ENCODE measurements at places on chromosomes 1 and 21.

- DNase-seq = no peak
Measured at GRCh38 chr1:229871078-229871676, 195.9 kb upstream of the GALNT2 start.

DNA sequence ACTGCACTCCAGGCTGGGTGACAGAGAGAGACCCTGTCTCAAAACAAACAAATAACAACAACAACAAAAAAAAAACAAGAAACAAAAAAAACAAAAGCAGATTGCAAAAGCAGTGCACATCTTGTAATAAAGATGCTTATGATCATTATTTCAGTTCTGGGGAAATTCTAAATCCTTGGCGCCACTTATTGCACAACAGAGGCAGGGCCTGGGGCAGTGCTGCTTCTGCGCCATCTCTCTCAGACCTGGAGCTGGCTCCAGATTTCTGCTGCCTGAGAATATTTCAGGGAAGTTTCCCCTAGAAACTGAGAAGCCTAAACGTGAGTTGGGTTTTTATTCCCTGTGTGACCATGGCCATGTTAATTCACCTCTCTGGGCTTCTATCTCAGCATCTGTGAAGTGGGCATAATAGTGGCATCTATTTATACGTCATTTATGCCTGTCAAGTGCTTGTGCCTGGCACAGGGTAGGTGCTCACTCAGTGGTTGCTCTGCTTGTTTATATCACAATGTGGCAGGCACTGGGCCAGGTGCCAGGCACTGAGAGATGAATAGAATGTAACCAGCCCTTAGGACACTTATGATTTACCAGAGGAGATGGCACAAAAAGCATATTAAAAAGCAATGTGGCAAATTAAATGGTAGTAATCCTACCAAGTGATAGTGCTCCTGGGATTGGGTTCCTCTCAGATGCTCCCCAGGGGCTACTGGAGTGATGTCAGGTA is 67.9 kb downstream of the MDM4 start:
- no peak for DNase-seq

DNA sequence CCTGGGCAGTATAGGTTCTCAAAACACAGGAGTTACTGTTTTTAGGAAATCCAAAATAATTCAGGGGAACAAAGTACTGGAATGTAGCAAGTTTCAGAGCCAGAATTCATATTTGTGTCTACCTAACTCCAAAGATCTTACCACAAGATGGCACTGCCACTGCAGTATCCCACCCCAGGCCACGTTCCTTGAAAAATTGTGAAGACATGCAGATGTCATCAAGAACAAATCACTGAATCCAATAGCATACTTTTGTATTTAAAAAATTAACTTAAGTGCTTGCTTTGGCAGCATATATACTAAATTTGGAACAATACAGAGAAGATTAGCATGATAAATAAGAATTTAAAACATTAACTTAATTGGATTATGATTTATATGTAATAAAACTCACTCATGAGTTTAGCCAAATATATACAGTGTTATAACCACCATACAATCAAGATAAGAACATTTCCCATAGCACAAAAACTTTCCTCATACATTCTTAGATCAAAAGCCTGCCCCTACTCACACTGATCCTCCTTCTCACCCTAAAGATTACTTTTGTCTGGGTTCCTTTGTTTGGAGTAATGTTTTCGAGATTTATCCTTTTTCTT is 209.9 kb downstream of the FAF1 start:
- no peak for DNase-seq

DNA sequence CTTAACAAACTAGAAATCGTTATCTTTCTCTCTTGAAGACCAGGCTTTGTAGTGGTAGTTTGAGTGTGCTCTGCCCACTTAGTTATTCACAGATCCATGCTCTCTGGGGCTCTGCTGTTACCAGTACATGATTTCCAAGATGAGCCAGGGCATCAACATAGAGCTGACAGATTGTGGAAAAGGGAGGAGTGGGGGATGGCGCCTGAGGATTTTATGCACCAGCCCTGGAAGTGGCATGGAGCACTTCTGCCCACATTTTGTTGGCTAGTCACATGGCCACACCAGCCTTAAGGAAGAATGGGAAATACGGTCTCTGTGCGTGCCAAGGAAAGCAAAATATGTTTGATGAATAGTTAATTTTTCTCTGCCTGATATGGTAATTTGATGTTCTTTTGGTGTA is 18.2 kb downstream of the TSNAX start:
- no peak for DNase-seq

DNA sequence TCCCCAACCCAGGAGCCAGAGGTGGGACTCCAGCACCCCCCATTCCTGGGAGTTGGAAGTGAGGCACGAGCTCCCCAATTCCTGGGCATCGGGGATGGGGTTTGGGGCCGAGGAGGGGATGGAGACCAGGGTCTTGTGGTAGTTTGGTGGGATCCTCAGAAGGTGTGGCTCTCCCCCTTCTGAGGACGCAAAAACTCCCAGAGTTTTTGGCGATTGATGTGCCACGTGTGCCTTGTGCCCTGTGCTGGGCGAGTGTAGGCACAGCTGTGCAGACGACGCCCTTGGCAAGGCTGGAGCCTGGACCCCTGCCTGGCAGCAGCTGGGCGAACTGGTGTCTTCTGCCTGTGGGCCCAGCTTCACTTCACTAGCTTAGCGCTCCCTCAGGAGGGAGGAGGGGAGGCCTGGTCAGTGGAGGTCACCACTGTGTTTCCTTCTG is 2.6 kb downstream of the GUK1 start:
- no peak for DNase-seq

DNA sequence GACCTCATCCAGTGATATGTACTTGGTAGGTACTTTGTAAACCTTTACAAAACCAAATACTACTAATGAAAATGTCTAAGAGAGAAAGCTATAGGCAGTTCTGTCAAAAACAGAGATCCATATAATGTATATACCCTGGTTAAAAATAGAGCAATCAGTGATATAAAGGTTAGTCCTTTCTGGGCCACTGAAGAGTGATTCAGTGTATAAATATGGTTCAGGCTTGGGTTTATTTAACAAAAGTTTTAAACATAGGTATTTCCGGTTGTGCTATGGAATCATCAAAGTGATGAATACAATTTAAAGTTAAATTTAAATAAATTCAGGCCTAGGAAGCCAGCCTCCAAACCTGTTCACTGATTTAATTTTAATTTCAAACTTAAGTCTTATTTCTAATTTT is 108.4 kb upstream of the DMRTA2 start:
- no peak for DNase-seq

DNA sequence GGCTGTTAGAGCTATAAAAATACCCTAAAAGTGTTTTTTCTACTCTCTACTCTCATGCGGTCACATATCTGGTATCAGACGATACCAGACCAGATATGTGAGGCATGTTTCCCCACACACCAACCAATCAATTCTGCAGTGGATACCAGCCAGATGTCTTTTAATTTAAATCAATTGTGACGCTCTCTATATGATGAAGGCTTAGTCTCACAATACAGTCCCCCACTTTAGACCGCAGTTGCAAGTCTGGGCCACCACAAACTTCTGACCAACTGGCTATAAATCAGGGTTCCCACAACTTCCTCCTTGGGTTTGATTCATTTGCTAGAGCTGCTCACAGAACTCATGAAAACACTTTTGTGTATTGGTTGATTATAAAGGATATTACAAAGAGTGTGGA is 586.1 kb upstream of the ZP4 start:
- no peak for DNase-seq

- no peak for DNase-seq
Measured at GRCh38 chr1:231241750-231242149, 738 bp downstream of the GNPAT start.

- DNase-seq = peak; percentile 63
Measured at GRCh38 chr1:203765029-203765837, at the start of gene LAX1. Gene LAX1, plus strand, starts transcription at chr1:203765183. Its CDS starts 383 bp downstream, at chr1:203765566.

- no peak for DNase-seq
Measured at GRCh38 chr1:232792949-232793348, 12.3 kb upstream of the MAP10 start.

DNA sequence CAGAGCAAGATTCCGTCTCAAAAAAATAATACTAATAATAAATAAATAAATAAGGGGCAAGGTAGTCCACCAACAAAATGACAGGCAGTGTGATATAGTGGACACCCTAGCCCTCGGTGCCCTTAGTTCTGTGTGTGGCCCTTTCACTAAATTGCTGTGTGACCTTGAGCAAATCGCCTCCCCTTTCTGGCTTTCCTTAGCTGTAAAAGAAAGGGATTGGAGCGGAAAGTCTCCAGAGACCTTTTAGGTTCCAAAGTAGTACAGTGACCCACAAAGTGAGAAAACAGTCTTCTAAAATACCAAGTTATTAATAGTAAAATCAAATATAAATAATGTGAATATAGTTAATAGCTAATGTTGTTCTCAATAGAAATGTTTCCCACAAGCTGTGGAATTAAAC is 7.6 kb downstream of the LMNA start:
- no peak for DNase-seq

DNA sequence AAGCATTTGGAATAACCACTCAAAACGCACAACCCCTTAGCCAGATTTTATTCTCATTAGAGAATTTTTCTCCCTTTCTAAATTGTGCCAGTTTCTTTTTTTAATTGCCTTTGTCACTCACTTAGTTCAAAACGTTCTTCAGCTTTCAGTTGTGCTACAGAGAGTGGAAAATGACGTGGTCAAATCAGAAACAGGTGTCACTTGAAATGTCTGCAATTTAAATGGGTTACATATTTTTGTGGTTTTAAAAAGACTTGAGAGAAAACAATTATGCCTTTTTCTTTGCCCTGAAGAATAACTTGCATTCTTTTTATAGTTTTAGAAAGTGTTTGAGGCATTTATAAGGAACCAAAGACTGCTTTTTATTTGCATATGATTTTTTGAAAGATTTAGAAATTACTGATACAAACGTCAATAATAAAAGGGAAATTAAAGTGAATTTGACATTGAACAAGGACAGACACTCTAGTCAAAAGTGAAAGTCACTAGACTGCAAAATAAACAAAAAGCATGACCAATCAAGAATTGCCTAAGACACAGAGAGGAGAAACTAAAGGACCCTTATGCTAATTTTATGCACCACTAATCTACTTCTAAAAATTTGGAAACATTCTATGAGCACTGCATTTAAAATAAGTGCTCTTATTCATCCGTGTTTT is 191.0 kb downstream of the TPR start:
- DNase-seq = no peak

DNA sequence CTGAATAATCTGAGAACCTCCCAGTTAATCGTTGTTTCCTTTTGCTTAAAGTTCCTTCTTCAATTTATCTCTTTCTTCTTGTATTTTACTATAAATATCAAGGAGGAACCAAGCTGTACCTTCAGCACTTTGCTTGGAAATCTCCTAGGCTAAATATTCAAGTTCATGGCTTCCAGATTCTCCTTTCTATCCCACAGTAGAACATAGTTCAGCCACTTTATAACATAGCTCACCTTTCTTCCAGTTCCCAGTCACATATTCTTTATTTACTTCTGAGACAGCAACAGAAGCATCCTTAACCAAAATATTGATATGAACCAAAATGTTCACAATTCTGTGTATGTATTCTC is 11.0 kb downstream of the ZMYM4 start:
- no peak for DNase-seq

DNA sequence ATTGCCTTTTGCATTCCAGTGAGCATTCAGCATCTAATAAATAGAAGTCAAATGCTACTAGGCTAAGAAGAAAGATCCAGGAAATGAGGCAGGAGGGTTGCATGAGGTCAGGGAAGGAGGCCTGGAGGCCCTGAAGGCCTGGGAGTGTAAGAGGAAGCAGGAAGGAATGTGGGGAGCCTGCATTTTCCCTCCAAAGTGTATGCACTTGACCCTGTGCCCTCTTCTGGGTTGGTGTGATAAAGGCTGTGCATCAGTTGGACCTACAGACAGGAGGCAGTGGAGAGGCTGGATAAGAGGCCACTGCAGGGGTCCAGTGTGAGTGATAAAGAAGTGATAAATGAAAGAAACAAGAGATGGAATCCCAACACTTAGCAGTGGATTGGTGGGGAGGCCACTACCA is 20.4 kb downstream of the KIAA1614 start:
- DNase-seq = no peak

- DNase-seq = peak; percentile 9
Measured at GRCh38 chr1:116514708-116515525, 55.9 kb downstream of the CD58 start.

DNA sequence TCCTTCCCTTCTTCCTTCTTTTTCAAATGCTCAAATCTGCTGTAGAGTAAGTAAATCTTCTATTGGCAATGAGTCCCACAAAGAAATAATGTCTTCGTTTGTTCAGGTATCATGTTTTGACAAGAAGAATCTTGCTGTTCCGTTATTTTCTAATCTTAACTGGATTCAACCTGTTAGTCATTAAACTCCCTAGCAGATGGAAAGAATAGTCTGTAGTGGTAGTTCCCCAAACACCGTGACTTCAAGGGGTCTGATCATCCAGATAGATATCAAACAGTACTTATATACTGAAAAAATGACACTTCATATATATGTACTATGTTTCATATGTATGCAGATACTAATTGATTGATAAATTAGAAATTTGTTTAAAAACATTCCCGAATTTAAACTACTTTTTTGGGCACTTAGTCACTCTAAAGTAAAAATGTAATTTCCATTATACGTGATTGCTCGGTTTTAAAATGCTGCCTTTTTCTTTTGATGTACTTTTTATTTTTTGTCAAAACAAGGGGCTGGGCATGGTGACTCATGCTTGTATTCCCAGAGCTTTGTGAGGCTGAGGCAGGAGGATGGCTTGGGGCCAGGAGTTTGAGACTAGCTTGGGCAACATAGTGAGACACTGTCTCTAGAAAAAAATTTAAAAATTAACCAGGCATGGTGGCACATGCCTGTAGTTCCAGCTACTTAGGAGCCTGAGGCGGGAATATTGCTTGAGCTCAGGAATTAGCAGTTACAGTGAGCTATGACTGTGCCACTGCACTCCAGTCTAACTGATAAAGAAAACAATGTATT is 335.7 kb upstream of the SNX7 start:
- DNase-seq = no peak

GRCh38 chr1:234519506-234519905 is 40.5 kb upstream of the TARBP1 start:
- DNase-seq = no peak

- no peak for DNase-seq
Measured at GRCh38 chr1:228273720-228274451, 66.0 kb downstream of the OBSCN start.

- DNase-seq = no peak
Measured at GRCh38 chr21:36730291-36731281, 31.7 kb downstream of the SIM2 start.

GRCh38 chr1:1420654-1421141 is 378 bp downstream of the ANKRD65 start:
- no peak for DNase-seq

GRCh38 chr1:167999877-168000276 is 63.0 kb upstream of the MPC2 start:
- DNase-seq = no peak

DNA sequence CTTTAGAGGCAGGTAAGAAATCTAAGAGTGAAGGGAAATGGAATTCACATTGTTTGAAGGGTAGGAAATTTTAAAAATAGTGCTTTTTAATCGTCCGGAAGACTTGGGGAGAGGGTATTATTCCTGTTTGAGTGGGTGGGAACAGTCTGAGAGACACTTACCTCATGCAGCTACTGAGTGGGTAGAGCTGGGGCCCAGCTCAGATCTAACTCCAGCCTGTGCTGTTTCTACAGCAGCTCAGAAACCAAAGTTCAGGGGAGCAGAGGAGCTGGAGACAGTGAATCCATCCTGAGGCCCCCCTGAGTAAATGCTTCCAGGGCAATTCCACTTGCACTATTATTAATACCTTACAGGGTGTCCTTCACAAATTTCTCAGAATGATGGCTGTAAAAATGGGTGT is 63.8 kb downstream of the FGGY start:
- no peak for DNase-seq
